Astrocyte of the hippocampus (primary cell): ENCODE measurements at places on chromosomes 1 and 21.
A peak's percentile ranks its signal among the peaks of the same experiment; 100 is the strongest.

- no peak for DNase-seq
These were observed 21.4 kb downstream of the PEA15 start for GRCh38 chr1:160226623-160227022.

DNA sequence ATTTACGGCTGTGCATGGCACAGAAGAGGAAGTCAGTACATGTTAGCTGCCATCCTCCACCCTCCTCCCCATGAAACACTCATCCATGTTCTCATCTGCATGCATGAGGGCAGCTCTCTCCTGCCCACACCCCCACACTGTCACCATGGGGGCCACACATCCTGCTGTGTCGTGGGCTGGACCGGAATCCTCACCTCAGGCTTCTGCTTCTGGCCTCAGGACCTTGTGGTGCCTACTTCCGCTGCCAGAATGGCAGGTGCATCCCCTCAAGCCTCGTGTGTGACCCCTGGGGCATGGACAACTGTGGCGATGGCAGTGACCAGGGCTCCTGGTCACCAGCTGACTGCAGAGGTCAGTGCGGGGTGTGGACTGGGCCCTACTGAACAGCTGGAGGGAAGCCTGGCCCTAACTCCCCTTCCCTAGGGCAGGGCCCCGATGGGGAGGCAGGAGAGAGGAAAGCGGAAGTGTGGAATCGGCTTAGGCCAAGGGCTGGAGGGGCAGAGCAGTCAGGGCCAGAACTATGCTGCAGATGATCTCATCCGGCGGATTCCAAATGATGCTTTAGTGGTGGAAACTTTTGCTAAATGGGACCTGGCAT, 3.8 kb downstream of the LDLRAD2 start:
- DNase-seq, result no peak

- DNase-seq, result no peak
These were observed 6.8 kb upstream of the SFN start for GRCh38 chr1:26856181-26856580.

- DNase-seq, result no peak
These were observed 350.3 kb downstream of the RWDD3 start for GRCh38 chr1:95584315-95584714.

GRCh38 chr21:25385911-25386474, 221.3 kb downstream of the MRPL39 start:
- peak; percentile 72 for DNase-seq

DNA sequence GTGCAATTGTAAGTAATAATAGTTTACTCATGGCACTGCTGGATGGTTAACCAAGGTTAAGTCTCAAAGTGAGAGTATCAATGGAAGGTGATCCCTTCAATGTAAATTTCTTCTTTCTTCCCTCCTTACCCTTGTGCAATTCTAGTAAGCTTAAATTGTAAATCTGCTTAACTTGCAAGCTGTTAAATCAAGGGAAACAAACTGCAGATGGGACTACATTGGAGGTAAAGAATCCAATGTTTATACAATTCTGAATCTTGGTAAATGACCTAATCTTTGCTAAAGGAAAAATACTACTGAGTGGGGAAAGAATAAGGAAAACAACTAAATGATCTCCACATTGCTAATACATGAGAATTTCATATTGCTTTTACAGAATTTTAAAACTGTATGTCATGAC, 6.7 kb upstream of the CD55 start:
- no peak for DNase-seq

DNA sequence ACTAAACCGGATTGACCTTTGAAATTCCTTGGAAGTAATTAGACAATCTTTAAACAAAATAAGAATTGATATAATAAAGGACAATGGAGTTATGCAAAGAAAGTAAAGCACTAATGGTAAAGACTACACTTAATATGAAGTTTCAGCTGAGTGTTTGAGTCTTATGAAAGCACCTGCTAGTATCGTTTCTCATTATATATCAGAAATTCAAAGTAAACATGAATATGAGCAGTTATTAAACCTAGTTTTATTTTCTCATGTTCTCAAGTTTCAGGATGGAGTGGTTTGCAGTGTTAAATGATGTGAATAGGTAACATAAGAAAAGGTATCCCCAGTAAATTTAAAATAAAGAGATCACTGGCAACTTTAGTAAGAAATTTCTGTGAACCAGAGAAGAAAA, 188.6 kb downstream of the ZP4 start:
- no peak for DNase-seq

DNA sequence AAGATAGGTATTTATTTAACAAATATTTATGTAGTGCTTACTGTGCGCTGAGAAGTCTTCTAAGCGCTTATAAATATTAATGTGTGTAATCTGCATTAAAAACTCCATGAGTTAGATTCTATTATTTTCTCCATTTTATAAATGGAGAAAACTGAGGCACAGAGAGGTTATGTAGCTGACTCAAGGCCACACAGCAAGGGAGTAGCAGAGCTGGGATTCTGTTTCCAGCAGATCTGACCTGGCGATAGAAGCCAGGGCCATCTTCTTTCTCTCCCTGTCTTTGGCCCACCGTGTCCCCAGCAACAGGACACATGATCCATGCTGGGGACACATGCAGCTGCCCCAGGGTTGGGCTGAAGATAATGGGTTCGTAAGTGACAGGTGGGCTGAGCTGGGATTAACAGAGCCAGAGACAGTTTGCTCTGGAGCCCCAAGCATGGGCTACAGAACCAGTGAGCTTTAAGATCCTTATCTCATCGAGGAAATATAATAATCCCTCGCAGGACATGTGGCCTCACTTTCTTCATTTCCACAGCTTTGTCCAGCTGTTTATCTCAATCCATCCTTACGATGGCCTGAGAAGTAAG, 30.3 kb downstream of the IGSF21 start:
- no peak for DNase-seq

DNA sequence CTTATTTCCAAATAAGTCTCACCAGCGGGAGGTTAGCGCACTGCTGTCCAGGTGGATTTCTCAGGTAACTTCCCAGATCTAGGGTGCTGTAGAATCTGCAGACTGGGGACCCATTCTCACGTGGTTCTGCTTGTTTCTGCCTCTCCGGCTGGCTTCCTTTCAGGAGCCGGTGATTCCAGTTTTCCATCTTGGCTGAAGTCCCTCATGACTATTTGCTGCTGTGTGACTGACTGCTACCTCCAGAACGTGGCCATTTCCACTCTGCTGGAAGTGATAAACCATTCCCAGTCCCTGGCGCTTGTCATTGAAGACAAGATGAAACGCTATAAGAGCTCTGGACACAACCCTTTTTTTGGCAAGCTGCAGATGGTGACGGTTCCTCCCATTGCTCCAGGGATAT, 76.0 kb downstream of the DOP1B start:
- no peak for DNase-seq

GRCh38 chr1:234477386-234478151, 1.4 kb downstream of the TARBP1 start:
- DNase-seq, result no peak

- no peak for DNase-seq
These were observed 620.3 kb upstream of the PLXNA2 start for GRCh38 chr1:208864366-208864965.

GRCh38 chr1:16418823-16419425, 18.3 kb downstream of the SPATA21 start:
- no peak for DNase-seq

DNA sequence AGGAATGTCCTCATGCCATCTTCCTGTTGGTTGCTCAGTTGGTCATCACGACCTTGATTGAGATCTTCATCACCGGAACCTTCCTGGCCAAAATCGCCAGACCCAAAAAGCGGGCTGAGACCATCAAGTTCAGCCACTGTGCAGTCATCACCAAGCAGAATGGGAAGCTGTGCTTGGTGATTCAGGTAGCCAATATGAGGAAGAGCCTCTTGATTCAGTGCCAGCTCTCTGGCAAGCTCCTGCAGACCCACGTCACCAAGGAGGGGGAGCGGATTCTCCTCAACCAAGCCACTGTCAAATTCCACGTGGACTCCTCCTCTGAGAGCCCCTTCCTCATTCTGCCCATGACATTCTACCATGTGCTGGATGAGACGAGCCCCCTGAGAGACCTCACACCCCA, 42.9 kb downstream of the KCNJ15 start:
- no peak for DNase-seq

- DNase-seq, result peak; percentile 5
These were observed 3.5 kb downstream of the GPATCH2 start for GRCh38 chr1:217627431-217627830.

DNA sequence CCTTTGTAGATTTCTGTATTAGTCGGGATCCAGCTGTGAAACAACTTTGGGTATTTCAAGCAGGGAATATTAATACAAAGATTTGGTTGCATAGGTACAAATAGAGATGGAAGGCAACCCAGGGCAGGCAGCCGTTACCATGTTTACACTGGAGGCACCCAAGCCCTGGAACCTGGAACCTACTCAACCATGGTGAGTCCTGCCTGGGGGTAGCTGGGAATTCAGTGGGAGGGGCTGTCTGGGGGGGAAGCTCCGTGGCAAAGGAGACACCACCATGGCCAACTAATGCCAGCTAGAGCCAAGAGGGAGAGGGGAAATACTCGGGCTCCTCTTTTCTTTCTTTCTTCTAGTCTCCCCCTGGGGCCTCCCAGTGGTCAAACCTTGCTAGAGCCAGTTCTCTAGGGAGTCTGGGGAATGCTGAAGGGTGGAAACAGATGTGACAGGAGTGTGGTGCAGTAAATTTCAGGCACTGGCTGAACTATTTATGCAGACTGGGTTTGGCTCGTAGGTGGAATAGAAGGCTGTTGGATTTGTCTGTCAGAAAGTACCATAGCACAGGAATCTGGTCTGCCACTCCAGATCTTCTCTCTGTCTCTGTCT, 91.9 kb upstream of the CACNA1E start:
- DNase-seq, result no peak

DNA sequence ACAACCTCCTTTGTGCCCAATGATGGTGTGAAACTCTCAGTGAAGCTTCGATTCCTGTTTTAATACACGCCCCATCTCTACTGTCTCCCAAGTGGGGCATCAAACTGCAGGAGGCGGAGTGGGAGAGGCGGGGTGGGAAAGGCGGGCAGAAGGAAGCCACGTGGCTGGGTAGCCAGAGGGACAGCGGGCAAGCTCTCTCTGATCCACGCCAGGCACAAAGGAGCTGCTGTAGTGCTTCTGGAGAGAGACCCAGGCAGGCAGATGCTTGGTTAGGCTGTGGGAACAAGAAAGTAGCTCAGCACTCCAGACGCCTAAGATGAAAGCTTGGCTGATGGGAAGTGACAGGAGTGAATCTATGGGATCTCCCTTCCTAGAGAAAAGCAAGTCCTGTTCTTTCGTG, 25.7 kb downstream of the TRIM67 start:
- DNase-seq, result no peak

GRCh38 chr21:18274370-18274769, 29.7 kb downstream of the CHODL start:
- no peak for DNase-seq

DNA sequence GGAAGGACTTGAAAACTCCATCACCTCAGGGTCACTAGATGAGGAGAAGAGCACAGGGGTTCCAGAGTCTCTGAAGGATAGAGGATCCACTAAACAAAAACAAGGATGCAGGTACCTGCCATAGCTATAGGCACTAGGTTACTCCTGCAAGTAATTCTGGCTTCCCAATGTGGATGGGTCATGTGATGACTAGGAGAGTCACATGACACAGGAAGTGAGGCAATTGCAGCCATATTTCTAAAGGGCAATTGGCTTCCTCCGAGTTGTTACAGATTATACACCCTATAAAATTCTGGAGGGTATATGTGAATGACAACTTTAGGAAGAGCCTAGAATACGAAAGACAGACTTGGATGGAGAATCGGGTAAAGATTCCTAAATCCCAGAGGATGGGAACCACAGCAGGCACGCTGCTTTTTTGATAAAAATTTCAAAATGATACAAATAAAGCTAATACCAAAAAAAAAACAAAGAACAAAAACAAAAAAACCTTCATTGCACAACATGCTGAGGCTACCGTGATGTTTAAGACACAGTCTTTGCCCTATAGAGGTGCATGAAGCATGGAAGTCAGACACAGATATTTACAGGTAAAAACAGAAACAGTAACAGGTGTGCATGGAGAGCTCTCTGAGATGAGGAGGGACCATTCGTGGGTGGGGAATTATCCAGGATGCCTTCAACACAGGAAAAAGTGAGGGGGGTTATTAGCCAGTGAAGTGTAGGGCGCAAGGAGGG, 10.5 kb downstream of the MTX1 start:
- DNase-seq, result peak; percentile 55

DNA sequence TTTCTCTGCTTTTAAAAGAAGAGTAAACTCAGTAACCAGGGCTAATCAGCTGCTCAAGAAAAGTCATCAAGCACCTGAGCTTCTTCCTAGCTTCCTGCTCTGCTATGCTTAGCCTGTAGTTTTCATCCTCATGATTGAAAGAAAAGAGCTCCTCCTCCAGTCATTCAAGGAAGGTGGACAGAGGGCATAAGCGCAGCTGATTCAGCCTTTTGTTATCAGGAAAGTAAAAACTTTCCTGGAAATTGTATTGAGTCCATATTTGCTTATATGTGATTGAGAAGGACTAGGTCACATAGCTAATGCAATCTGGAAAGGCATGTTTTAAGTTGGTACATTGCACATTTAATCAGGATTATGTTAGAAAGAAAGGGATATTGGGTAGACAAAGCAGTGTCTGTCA, 8.5 kb upstream of the BACH1 start:
- DNase-seq, result no peak

DNA sequence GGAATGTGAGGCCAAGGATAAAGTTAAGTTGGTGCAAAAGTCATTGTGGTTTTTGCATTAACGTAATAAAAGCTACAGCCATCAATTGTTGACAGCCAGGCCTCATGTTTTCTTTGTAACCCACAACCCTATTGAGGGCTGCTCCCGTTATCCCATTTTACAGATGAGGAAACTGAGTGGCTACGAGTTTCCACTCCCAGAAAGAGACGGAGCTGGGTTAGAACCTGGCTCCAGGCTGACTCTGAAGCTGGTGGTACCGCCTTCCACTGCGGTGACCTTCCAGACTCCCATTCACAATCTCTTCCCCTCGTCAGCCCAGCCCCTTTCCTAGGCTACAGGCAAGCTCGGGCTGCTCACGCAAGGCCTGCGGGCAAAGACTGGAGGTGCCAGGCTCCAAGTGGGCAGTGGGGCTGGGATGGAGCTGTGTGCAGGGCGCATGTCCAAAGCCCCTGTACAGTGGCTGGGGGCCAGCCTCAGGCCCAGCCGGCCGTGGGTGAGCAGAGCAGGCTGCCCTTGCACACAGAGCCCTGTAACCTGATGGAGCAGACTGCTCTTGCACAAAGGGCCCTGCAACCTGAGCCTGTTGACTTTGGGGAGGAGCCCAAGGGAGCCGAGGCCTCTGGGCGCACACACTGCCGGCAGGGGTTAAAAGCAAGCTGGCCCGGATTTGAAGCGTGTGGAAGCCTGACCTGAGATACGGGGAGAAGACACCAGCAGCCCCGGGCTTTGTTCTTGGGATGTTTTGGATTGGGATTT, 97.4 kb upstream of the TMPRSS2 start:
- peak; percentile 15 for DNase-seq

- no peak for DNase-seq
These were observed 18.4 kb downstream of the CDC73 start for GRCh38 chr1:193140254-193140653.

DNA sequence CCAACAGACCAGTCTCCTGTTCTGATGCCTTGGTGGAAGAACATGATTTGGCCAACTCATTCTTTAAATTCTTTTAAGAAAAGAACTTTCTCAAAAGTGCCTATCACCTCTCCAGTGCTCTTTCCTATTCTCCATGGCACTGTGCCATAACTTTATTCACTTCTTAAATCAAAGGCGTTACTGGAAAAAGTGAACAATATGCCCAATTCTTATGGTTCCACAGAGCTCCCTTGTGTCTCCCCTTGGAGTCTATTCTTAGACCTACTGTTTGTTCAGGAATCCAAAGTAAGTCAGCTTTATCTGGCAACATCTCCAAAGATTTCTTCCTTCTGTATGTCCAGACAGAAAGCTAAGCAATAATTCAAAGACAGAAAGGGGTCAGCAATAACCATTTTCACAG, 111.9 kb upstream of the MAGI3 start:
- no peak for DNase-seq

GRCh38 chr1:34518146-34518699, 236.6 kb upstream of the GJB5 start:
- DNase-seq, result no peak
